ENCODE measurements at places on chromosomes 16 and 17.
A peak's percentile ranks its signal among the peaks of the same experiment; 100 is the strongest.

DNA sequence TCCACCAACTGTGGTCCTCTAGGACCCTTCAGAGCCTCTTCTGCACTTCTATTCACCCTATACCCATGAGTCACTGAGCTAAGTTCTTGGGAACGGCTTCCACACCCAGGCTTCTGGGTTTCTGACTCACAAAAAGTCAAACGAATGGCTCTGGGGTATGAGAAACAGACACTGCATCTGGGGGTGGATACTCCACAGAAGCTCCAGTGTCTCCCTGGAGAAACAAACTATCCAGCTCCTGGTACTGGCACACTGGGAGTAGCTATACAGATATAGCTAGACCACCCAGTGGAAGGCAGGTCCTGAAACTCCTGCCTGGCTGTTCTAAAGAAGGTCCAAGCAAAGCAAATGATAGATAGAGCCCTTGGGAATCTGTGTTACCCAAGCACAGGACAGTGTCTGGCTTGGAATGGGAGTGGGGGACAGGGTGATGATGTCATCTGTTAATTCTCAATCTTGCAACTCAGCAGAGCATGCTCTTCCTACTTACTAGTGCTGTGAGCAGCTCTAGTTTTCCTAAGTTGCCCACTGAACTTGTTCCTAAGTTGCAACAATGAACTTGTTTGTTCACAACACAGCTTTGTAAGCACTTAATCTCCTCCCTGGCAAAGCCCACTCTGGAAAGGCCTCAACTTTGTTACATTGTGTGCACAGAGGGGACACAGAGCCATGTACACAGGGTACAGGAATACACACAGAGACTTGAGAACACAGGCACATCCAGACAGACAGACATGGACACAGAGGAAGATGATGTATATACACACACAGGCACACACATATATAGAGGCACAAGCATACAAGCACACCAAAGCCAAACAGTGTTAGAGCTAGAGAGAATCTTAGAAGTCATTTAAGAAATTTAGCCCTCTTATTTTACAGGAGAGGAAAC lies 6.7 kb downstream of the MMP28 start:
- peak; percentile 89 for DNase-seq

GRCh38 chr17:17067257-17067656 lies 25.0 kb downstream of the MPRIP start:
- DNase-seq, result peak; percentile 74

DNA sequence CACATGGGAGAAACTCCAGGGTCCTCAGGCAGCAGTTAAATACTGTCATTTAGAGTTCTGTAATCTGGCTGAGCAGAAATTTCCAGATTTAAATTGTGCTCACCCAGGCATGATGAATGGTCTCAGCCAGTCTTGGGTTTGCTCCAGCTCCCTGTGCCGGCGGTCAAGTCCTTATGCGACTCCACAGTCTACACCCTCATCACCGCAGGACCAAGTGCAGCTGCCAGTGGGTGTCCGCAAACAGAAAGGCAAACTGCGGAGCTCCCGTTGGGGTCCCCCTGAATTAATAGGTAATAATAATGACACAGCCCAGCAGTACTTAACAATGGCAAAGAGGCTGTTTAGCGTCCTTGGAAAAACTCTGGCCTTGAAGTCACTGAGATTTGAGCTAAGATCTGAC lies 3.9 kb upstream of the CACNG4 start:
- DNase-seq, result no peak

- no peak for DNase-seq
These were observed 7.0 kb downstream of the CUEDC1 start for GRCh38 chr17:57948169-57948554.
